Omental fat pad (tissue), 4 donors: ENCODE measurements at places on chromosomes 5 and 9. TPM values are rescaled to one million over a fixed set of nuclear protein-coding genes. Genes with fewer than 3 reads are reported as not detected.

GRCh38 chr5:118989816-118990215 lies 1.5 kb upstream of the DTWD2 start:
- DNase-seq, result no peak

- DNase-seq, result no peak
Measured at GRCh38 chr9:123091459-123091858, 58.0 kb downstream of the GPR21 start.

DNA sequence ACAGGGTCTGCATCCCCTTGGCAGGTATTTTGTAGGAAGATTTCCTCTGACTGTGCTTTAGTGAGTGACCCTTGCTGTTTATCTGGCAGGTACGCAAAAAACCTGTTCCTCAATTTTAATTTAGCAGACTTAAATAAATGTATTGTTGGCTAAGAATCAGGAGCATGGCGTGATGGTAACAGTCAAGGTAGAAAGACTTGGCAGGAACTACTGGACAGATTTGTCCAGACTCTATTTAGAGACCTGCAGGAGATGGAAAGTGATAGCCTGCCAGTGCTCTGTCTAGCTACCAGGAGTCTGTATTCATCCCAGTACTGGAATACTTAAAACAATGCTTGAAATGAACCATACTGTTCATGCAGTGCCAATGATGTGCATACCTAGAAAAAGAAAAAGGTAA lies 78.8 kb upstream of the MAST4 start:
- no peak for DNase-seq

CCDC192 gene
- not detected for total RNA-seq

ZNG1F gene
- total RNA-seq, result 8.0 TPM

DNA sequence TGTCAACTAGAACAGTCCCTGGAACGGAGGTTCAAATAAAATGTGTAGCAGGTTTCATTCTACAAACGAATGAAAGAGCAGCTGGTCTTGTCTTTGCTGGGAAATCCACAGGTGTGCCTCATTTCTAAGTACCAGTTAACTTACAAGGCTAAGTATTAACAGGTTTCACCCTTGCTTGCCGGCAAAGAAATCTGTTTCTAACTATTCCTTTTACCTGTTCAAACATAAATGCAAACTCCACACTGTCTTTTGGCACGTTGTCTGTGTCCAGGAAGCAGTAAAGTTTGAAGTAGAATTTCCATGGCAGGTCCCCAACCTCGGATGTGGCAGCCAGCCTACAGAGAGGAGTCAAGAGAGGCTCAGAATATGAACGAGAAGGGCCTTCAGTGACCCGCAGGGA lies 54.4 kb upstream of the RETREG1 start:
- DNase-seq, result no peak

DNA sequence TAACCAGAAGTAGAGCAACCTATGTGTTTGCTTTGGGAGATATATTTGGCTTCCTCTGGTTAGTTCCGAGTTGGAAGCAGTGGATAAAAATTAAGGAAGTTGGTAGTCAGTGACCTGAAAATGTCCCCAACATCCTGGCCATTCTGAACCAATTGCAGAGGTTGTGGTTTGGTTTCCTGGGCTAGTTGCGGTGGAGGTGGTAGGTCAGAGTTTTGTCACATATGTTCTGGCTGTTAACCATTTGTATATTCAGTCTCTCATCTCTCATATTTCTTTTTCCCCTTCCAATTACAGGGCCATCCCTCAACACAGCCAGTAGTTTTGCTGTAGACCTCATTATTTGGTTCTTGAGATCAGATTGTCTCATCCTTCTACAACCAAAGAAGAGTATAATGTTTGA lies 1026.9 kb downstream of the PTPRD start:
- DNase-seq, result no peak
